Endodermal cell (in vitro differentiated cells): ENCODE measurements at places on chromosomes 6 and 20. TPM values are rescaled to one million over a fixed set of nuclear protein-coding genes. Genes with fewer than 3 reads are reported as not detected.

Gene AGER
- 20.3 and 29.8 TPM in 2 replicates for total RNA-seq

Gene MOXD1
- total RNA-seq, result 1.3 and 1.9 TPM in 2 replicates

Gene ELOVL4
- total RNA-seq, result 7.2 and 7.4 TPM in 2 replicates

Gene HLA-DQB2
- not detected in 2 replicates for total RNA-seq

Gene PSORS1C1
- 0.44 to 1.2 TPM in 2 of 3 replicates, not detected in the other for total RNA-seq

Gene SLC35D3
- total RNA-seq, result 0.15 TPM in 1 of 3 replicates, not detected in the others

Gene ACTL10
- not detected in 3 replicates for total RNA-seq
